ENCODE measurements at places on chromosomes 16 and 17. TPM values are rescaled to one million over a fixed set of nuclear protein-coding genes. Genes with fewer than 3 reads are reported as not detected.

- no peaks in the 10 kb centered on the region for H3K27me3 ChIP-seq
- DNase-seq = peak; percentile 88
- peaks cover 39% of the 10 kb centered on the region for H3K36me3 ChIP-seq
- peaks cover 33% of the 10 kb centered on the region for H3K4me1 ChIP-seq
Observed at GRCh38 chr16:67546761-67547422, 15.4 kb upstream of the CTCF start.

GRCh38 chr16:78516006-78516736 lies 416.7 kb downstream of the WWOX start:
- no peaks in the 10 kb centered on the region for H3K4me1 ChIP-seq
- DNase-seq = no peak
- no peaks in the 10 kb centered on the region for H3K36me3 ChIP-seq
- H3K4me3 ChIP-seq = no peak overlapping the region
- H3K27ac ChIP-seq = no peak overlapping the region

DNA sequence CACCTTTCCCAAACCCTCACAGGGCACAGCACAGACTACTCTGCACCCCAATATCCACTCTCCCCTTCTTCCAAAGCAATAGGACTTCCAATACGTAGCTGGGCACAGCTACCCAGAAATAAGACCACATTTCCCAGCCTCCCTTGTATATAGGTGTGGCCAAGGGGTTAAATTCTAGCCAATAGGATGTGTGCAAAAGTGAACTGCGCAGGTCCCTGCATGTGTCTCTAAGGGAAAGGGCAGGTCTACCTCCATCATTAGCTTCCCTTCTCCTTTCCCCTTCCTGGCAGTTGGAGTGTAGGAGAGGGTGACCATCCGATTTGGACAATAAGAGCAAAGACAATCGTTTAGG lies 25.5 kb upstream of the SNN start:
- no peaks in the 10 kb centered on the region for H3K27me3 ChIP-seq
- H3K4me1 ChIP-seq = peaks cover 28% of the 10 kb centered on the region
- no peaks in the 10 kb centered on the region for H3K36me3 ChIP-seq
- H3K27ac ChIP-seq = no peak overlapping the region
- DNase-seq = no peak
- H3K4me3 ChIP-seq = no peak overlapping the region

DNA sequence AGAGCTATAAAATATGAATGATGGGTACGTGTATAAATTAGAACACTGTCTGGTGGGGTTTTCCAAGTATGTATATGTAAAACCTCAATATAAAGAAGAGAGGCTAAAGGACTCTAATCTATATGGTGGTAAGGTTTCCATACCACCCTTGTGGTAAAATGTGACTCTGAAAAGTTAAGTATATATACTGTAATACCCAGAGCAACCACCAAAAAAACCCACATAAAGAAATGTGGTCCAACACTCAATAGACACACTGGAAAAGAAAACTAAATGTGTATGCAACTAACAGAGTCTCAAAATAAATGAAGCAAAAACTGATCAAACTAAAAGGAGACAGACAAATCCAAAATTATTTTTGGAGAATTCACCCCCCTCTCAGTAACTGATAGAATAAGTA lies 72.2 kb downstream of the XPO6 start:
- no peak overlapping the region for H3K4me3 ChIP-seq
- H3K27me3 ChIP-seq = no peaks in the 10 kb centered on the region
- H3K4me1 ChIP-seq = peaks cover 9% of the 10 kb centered on the region
- no peak for DNase-seq
- peaks cover 72% of the 10 kb centered on the region for H3K36me3 ChIP-seq

GRCh38 chr17:46085522-46085921 lies 86.5 kb downstream of the STH start:
- peaks cover 59% of the 10 kb centered on the region for H3K4me1 ChIP-seq
- H3K27ac ChIP-seq = no peak overlapping the region
- no peak for DNase-seq
- H3K4me3 ChIP-seq = no peak overlapping the region
- H3K27me3 ChIP-seq = no peaks in the 10 kb centered on the region
- H3K36me3 ChIP-seq = no peaks in the 10 kb centered on the region

GRCh38 chr17:52159246-52160135 lies 977 bp upstream of the CA10 start:
- peaks cover 21% of the 10 kb centered on the region for H3K4me1 ChIP-seq
- H3K4me3 ChIP-seq = peak overlapping the region; percentile 29
- DNase-seq = no peak
- peaks cover 20% of the 10 kb centered on the region for H3K27me3 ChIP-seq
- no peaks in the 10 kb centered on the region for H3K36me3 ChIP-seq
- no peak overlapping the region for H3K27ac ChIP-seq

DNA sequence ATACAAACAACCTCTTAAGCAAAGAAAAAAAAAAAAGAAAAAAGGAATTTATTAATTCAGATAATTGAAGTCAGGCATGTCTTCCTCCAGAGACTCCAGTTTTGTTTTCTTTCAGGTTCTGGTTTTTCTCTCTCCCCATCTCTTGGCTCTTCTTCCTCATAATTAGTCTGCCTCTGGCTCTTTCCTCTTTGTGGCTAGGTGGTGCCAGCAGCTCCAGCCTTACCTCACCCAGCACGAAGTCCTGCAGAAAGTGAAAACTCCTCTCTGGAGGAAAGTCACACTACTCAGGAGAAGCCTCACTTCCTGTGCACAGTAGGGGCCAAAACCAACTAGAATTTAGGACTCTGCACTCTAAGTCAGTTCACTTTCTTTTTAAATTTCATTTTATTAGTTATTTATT lies 10.3 kb upstream of the NFAT5 start:
- no peak overlapping the region for H3K27ac ChIP-seq
- no peak overlapping the region for H3K4me3 ChIP-seq
- no peaks in the 10 kb centered on the region for H3K36me3 ChIP-seq
- H3K4me1 ChIP-seq = no peaks in the 10 kb centered on the region
- DNase-seq = no peak

GRCh38 chr17:38735161-38735997 lies 5.2 kb downstream of the CISD3 start:
- peaks cover 51% of the 10 kb centered on the region for H3K4me1 ChIP-seq
- peak; percentile 60 for DNase-seq
- no peak overlapping the region for H3K4me3 ChIP-seq
- peaks cover 62% of the 10 kb centered on the region for H3K36me3 ChIP-seq

GRCh38 chr16:88056212-88056611 lies 105.0 kb downstream of the BANP start:
- peaks cover 68% of the 10 kb centered on the region for H3K36me3 ChIP-seq
- H3K27me3 ChIP-seq = no peaks in the 10 kb centered on the region
- H3K4me1 ChIP-seq = no peaks in the 10 kb centered on the region
- no peak overlapping the region for H3K4me3 ChIP-seq
- DNase-seq = no peak

- DNase-seq = peak; percentile 96
- H3K4me1 ChIP-seq = peaks cover 22% of the 10 kb centered on the region
- H3K36me3 ChIP-seq = no peaks in the 10 kb centered on the region
- H3K27ac ChIP-seq = no peak overlapping the region
- peaks cover 23% of the 10 kb centered on the region for H3K27me3 ChIP-seq
Observed at GRCh38 chr16:57984443-57985203, 13.7 kb upstream of the CNGB1 start.

- no peak overlapping the region for H3K27ac ChIP-seq
- H3K27me3 ChIP-seq = no peaks in the 10 kb centered on the region
- no peaks in the 10 kb centered on the region for H3K4me1 ChIP-seq
- no peaks in the 10 kb centered on the region for H3K36me3 ChIP-seq
- H3K4me3 ChIP-seq = no peak overlapping the region
Observed at GRCh38 chr17:17603895-17604225, 12.4 kb upstream of the PEMT start.

DNA sequence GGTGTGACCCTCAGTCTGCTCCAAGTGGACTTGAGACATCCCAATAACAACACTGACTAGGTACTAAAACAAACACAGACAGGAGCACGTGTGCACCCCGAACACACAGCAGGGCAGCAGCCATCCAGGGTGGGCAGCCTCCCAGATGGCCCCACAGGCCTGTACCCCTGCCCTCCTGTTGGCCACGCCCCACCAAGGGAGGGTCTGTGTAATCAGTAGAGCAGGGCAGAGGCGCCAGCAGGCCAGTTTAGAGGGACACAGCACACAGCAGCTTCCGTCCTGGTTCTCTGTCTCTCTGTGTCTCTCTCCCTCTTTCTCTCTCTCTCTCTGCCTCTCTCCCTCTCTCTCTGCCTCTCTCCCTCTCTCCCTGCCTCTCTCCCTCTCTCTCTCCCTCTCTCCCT lies 21.4 kb downstream of the ACTG1 start:
- H3K4me1 ChIP-seq = peaks cover 28% of the 10 kb centered on the region
- H3K36me3 ChIP-seq = no peaks in the 10 kb centered on the region
- H3K27me3 ChIP-seq = no peaks in the 10 kb centered on the region
- no peak overlapping the region for H3K27ac ChIP-seq

GRCh38 chr16:87996962-87997880 lies 46.0 kb downstream of the BANP start:
- no peaks in the 10 kb centered on the region for H3K27me3 ChIP-seq
- no peaks in the 10 kb centered on the region for H3K4me1 ChIP-seq
- peaks cover 25% of the 10 kb centered on the region for H3K36me3 ChIP-seq

GRCh38 chr17:74555427-74555940 lies 9.6 kb upstream of the CD300C start:
- DNase-seq = no peak
- H3K36me3 ChIP-seq = no peaks in the 10 kb centered on the region

DNA sequence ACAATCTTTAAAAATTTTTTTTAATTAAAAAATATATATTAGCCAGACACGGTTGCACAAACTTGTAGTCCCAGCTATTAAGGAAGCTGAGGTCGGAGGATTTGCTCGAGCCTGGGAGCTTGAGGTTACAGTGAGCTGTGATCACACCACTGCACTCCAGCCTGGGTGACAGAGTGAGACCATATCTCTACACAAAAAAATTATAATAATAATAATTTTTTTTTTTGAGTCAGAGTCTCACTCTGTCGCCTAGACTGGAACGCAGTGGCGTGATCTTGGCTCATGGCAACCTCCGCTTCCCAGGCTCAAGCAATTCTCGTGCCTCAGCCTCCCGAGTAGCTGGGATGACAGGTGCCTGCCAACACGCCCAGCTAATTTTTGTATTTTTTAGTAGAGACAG lies 23.8 kb downstream of the LITAF start:
- H3K36me3 ChIP-seq = peaks cover 22% of the 10 kb centered on the region
- no peak overlapping the region for H3K4me3 ChIP-seq
- H3K27me3 ChIP-seq = no peaks in the 10 kb centered on the region

DNA sequence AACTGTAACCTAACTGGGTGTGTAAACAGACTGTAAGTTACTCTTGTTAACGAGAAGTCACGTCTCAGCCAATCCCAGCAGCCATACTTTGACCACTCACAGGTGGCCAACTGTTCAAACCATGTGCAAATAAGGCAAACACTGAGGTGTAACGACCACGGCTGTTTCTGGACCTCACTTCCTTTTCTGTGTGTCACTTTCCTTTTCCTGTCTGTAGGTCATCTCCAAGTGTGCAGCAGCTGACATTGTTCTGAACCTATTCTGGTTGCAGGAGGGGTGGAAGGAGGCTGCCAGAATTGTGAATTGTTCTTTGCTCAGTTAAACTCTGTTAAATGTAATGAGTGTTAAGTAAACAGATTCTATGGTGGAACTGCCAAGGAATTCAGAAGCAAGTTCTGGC lies 627.4 kb downstream of the KCNJ2 start:
- H3K36me3 ChIP-seq = no peaks in the 10 kb centered on the region
- no peaks in the 10 kb centered on the region for H3K4me1 ChIP-seq
- no peak overlapping the region for H3K4me3 ChIP-seq
- DNase-seq = no peak

- H3K36me3 ChIP-seq = peaks cover 51% of the 10 kb centered on the region
- peaks cover 58% of the 10 kb centered on the region for H3K4me1 ChIP-seq
- DNase-seq = no peak
- H3K4me3 ChIP-seq = no peak overlapping the region
- H3K27me3 ChIP-seq = no peaks in the 10 kb centered on the region
- H3K27ac ChIP-seq = peak overlapping the region; percentile 32
Observed at GRCh38 chr17:76561799-76562268, 22.0 kb downstream of the PRCD start.

- H3K4me3 ChIP-seq = no peak overlapping the region
- H3K27ac ChIP-seq = no peak overlapping the region
- H3K36me3 ChIP-seq = no peaks in the 10 kb centered on the region
- peaks cover 14% of the 10 kb centered on the region for H3K4me1 ChIP-seq
- H3K27me3 ChIP-seq = no peaks in the 10 kb centered on the region
- DNase-seq = no peak
Observed at GRCh38 chr17:49491192-49491769, 3.8 kb upstream of the NGFR start.

- no peak overlapping the region for H3K27ac ChIP-seq
- no peak for DNase-seq
- H3K36me3 ChIP-seq = no peaks in the 10 kb centered on the region
- no peak overlapping the region for H3K4me3 ChIP-seq
Observed at GRCh38 chr16:13305019-13305755, 403.8 kb downstream of the SHISA9 start.

DNA sequence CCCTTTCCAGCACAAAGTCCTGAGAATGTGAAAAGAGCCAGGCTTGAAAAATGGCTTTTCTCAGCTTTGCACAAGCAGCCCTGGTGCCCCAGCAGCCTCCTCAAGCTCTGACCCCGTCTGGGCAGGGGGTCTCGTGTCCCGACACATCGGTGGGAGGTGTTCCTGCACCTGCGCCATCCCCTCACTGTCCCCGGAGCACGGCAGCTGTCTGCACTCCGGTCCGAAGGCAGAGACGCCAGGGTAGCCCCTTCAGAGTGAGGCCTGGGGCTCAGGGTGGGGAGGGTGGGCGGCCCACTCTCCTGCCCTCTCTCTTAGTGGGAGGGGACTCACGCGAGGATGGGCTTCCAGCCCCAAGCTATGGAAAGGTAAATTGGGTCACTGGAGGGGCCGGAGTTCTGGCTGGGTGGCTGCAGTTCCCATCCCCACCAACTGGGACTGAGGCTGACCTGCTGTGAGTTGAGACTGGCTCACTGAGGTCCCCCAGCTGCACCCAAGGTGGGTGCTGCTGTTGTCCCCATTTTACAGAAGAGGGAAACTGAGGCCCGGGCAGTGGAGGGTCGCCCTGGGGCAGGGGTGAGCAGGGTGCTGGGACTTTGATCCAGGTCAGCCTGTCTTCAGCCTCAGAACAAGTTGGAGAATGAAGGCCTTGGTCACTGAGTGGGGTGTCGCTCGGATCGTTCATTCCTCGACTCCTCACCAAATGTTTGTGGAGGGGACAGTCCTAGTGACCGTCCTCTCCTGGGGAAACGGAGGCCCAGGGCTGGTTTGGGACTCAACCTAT lies 2.3 kb upstream of the BAIAP3 start:
- DNase-seq = no peak
- peak overlapping the region; percentile 38 for H3K4me3 ChIP-seq
- H3K27me3 ChIP-seq = peaks cover 63% of the 10 kb centered on the region
- peaks cover 38% of the 10 kb centered on the region for H3K4me1 ChIP-seq

GRCh38 chr17:35191001-35191695 lies 3.0 kb downstream of the SLC35G3 start:
- H3K27ac ChIP-seq = no peak overlapping the region
- no peaks in the 10 kb centered on the region for H3K36me3 ChIP-seq
- no peaks in the 10 kb centered on the region for H3K4me1 ChIP-seq
- no peak overlapping the region for H3K4me3 ChIP-seq
- H3K27me3 ChIP-seq = no peaks in the 10 kb centered on the region
- DNase-seq = no peak

- DNase-seq = no peak
- no peak overlapping the region for H3K4me3 ChIP-seq
- H3K27ac ChIP-seq = no peak overlapping the region
- no peaks in the 10 kb centered on the region for H3K4me1 ChIP-seq
- no peaks in the 10 kb centered on the region for H3K27me3 ChIP-seq
- H3K36me3 ChIP-seq = peaks cover 88% of the 10 kb centered on the region
Observed at GRCh38 chr16:53446090-53446489, 11.8 kb downstream of the RBL2 start.

The BAHCC1 gene
- total RNA-seq = 15.2 TPM

The PPP1R9B gene
- total RNA-seq = 22.5 TPM

The GGT6 gene
- total RNA-seq = 31.0 TPM

The ZPBP2 gene
- total RNA-seq = not detected

The KAT7 gene
- total RNA-seq = 92.4 TPM

The CMC2 gene
- 88.4 TPM for total RNA-seq

The AATK gene
- 0.87 TPM for total RNA-seq

The GNPTG gene
- total RNA-seq = 32.5 TPM

The PRCD gene
- not detected for total RNA-seq

All from stomach (tissue), 19 donors.